Skin of body (tissue), 3 donors: ENCODE measurements at places on chromosomes 16 and 17. TPM values are rescaled to one million over a fixed set of nuclear protein-coding genes. Genes with fewer than 3 reads are reported as not detected.

DNA sequence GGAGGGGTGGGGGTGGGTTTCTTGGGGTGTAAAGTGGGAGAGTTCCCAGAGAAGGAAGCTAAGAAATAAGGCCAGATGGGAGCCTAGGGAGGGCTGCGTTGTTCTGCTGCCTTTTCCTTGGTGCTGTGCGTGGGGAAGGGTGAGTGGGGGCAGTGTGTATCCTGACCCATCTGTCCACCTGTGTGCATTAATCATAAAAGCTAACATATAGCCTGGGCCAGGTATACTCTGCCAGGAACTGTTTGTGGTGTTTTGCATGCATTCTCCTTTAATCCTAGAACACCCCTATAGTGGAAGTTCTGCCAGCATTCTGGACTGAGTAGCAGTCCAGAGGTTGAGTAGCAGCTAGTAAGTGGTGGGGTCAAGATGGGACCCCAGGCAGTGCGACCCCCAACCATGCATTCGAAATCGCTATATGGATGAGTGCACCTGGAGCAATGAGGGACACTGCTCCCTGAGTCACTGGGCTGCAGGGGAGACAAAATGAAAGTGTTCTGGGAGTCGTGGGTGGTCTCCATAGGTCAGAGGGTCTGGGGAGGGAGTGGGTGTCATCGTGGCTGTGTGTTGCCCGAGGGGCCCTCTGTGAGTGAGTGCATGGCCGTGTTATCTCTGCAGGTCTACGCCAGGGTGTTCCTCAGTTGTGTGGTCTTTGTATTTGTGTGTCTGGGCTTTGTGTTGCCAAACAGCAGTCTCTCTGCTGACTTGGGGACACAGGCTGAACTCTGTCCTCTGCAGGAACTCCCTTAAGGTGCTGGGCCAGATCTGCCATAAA, 1.3 kb downstream of the ERBB2 start:
- DNase-seq = no peak

DNA sequence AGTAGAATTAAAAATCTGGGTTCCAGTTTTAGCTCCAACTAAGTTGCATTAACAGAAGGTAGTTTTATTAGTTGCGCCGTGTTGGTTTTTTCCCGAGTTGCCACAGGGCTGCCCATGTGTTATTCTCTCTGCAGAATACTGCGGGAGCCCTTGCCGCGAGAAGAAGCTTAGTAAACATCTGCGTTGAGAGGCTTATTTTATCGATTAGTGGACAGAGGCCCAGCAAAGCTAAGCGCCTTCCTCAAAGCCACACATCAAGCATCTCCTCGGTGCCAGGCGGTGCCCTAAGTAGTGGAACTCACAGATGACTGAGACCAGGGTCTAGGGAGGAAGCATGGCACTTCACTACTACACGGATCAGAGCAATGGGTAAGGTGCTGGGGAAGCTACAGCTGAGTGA, 212.3 kb upstream of the IRX5 start:
- no peak for DNase-seq

DNA sequence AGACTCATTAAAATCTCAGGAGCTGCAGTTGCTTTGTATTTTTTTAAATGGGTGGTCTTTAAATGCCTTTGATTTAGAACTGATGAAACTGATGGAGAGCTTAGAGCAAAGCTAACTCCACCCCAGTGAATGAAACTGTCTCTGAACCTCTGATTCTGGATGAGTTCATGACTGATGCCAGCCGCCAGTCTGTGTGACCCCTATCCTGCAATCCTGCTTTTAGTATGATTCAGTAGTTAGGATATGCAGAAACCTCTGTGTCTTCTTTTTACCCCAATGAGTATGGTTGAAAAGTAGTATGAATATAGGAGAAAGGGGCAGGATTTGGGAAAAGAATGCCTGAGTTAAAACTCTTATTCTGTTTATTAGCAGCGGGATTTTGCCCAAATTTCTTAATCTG, 12.3 kb upstream of the SALL1 start:
- DNase-seq = no peak

DNA sequence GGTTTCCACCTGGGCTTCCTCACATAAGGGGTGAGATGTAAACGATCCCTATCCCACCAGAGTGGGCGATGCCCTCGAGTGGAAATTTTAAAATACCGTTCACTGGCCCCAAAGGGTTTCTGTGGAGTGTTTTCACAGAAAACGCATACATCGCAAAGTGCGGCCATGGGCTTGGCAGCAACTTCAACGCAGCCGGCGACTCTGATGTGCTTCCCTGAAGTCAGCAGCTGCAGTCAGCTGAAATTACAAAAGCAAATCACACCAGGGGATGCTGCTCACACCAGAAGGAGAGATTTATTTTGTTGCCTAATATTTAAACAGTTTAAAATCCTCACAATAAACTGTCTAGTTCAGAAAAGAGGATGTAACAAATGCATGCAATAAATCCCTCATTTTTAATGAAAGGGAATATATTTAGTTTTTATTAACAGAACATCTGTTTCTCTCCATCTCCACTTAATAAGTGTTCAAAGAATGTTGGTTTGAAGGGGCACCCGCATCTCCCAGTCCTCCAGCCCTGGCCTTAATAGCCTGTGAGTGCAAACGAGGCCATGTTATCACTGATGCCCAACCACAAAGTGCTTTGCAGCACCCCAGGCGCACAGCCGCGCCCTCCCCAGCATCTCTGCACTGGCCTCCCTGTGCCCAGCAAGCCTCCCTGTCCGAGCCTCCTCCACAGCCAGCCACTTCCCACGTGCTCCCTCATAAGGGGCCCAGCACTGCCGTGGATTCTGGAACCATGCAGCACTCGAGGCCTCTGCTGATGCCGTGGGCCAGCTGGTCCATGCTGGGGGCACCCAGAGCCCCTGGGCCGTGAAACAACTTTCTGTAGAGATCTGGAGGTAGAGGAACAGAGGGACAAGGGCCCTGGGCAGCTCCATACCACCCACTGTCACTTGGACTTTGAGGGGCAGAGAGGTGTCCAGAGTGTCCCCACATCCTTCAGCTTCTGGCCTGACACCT, 17.3 kb upstream of the XYLT2 start:
- DNase-seq = peak; percentile 19

GRCh38 chr16:11580451-11581086, 6.2 kb downstream of the LITAF start:
- no peak for DNase-seq

GRCh38 chr17:79799174-79799537, 2.3 kb upstream of the CBX8 start:
- no peak for DNase-seq

- peak; percentile 60 for DNase-seq
These were observed 43.5 kb downstream of the MAP1LC3B start for GRCh38 chr16:87435372-87436224.

DNA sequence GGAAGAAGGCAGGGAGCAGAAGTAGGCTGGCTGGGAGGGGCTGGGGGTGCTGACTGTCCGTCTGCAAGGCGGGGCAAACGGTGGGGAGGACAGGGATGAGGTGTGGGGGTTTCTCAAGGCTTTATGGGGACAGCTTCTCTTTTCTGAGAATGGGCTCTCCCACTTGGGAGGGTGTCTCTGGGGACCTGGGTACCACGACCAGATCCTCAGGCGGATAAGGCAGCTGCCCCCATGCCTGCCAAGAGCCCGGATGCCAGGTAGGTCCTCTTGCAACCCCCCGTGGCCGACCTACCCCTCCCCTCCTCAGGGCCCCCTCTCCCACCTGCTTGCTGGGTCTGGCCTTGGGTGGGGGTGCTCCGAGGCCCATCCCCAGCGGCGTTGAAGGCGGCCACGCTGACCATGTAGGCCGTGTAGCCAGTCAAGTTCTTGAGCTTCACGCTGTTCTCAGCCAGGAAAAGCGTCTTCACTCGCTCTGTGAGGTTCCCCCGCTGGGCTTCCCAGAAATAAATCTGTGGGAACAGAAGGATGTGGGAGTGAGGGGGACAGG, 56.4 kb upstream of the CDC42EP4 start:
- DNase-seq = no peak

DNA sequence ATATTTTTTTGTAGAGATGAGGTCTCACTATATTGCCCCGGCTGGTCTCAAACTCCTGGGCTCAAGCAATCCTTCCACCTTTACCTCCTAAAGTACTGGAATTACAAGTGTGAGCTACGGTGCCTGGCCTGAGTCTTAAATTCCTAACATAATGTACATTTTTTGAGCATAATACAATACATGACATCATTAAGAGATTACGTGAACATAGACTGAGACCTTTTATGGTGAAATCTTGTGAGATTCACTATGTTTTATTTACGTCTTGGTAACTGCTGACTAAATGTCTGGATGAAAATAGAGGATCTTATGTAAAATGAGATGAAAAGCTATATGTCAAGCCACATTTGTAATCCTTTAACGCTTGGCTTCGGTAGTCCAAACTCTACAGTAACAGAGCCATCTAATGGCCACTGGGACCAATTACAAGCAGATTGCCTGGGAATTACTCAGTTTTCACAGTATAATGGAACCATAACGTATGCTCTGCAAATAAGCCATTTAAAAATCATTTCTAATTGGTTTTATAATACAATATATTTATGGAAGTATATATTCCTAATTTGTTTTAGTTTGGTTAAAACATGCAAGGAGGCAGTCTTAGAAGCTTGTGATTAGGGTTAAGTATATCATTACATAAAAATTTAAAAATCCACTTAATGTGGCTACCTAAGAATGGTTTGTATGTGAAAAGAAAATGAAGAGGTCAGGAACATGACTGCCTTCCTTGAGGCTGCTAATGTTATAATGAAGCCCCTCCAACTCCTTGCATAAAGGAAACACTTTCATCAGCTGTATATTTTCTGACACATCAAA, 8.1 kb upstream of the EFCAB13 start:
- peak; percentile 89 for DNase-seq

- DNase-seq = no peak
These were observed 196.1 kb downstream of the GSG1L start for GRCh38 chr16:27867122-27868110.

DNA sequence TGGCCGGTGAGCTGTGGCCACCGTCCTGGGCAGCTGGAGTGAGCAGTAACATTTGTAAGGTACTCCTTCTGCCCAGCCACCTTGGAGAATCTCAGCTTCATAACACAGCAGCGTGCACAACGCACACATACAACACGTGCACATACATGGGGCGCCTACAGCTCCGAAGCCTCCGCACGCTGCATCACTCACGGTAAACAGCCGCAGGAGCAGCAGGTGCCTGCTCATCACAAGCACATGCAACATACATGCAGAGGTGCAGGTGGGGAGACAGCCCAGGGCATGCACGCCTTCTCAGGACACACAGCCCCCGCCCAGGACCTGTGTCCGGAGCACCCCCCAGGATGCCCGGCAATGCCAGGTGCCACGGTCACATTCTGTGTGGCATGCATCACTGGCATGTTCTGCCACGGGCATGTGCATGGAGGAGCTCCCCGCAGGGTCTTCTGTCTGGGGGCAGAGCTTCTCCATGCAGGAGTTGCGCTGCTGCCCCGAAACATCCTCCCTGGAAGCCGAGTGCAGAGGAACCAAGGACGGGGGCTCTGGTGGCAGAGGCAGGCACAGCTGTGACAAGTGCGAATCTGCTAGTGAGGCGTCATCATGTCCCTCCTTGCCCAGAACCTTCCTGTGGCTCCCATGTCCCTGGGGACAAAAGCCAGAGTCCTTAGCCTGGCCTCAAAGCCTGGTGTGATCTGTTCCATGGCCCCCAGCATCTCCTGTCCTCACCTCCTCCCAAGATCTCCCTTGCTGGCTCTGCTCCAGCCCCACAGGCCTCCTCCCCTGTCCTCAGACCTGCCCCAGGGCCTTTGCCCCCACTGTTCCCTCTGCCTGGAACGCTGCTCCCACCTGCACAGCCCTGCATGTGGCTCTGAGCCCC, 184.0 kb upstream of the GSE1 start:
- DNase-seq = no peak

- no peak for DNase-seq
These were observed 2.9 kb upstream of the KATNB1 start for GRCh38 chr16:57732714-57733113.

- no peak for DNase-seq
These were observed 237.3 kb downstream of the CCDC182 start for GRCh38 chr17:57507828-57508227.

DNA sequence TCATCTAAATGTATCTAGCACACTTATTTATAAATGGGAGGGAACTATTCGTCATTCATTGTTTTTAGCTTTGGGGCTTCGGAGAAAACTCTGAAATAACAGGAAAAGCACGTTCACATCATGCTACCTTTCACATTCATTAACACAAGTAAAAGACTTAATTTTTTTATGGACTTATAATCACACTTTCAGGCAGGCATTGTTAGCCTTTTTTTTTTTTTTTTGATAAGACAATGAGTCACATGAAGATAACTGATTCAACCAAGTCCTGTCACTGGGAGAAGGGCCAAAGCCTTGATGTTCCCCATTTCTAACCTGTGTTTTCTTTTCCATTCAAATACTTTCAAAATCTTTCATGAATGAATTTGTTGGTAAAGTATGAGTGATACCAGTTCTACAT, 631.3 kb upstream of the CA10 start:
- DNase-seq = no peak

DNA sequence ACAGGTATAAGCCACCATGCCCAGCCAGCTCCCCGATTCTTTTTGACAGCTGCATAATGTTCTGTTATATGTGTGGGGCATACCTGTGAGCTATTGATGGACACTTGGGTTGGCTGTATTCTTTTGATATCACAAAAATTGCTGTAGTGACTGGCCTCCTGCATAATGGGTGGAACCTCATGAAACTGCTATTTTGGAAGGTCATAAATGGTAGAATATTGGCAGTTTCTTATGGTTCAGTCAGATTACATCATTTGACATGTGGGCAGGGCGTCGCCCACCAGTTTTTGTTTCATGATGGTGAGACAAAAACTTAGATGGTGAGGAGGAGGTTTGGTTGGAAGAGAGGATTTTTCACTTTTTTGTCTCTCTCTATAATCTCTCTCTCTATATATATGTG, 26.7 kb upstream of the POLR3E start:
- no peak for DNase-seq

- no peak for DNase-seq
These were observed 27.7 kb downstream of the NECAB2 start for GRCh38 chr16:83995754-83996153.

- peak; percentile 70 for DNase-seq
These were observed 998 bp upstream of the TMEM11 start for GRCh38 chr17:21214777-21215541.

DNA sequence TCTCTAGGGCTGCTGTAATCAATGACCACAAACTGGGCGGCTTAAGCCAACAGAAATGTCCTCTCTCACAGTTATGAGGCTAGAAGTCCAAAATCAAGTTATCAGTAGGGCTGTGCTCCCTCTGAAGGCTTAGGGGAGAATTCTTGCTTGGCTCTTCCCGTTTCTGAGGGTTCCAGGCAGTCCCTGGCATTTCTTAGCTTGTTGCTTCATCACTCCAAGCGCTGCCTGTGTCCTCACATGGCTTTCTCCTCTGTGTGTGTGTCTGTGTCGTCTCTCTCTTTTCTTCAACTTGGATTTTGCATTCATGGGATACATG, 13.7 kb upstream of the CDC42EP4 start:
- peak; percentile 66 for DNase-seq

VPS35 gene
- 81.5 TPM for total RNA-seq

TBC1D26 gene
- total RNA-seq = 0.49 TPM

ZNRF1 gene
- total RNA-seq = 9.0 TPM

SP6 gene
- total RNA-seq = 10.2 TPM

YBX2 gene
- total RNA-seq = 1.3 TPM

HBQ1 gene
- total RNA-seq = 2.2 TPM

RSKR gene
- 13.9 TPM for total RNA-seq

CES4A gene
- total RNA-seq = 7.9 TPM

UNC13D gene
- 8.5 TPM for total RNA-seq

SPATA32 gene
- total RNA-seq = not detected

NPIPB2 gene
- 10.7 TPM for total RNA-seq

KAT7 gene
- total RNA-seq = 35.6 TPM

SPNS2 gene
- total RNA-seq = 24.1 TPM
